Vagina (tissue), 2 donors: ENCODE measurements at places on chromosomes 1 and 21. TPM values are rescaled to one million over a fixed set of nuclear protein-coding genes. Genes with fewer than 3 reads are reported as not detected.
A peak's percentile ranks its signal among the peaks of the same experiment; 100 is the strongest.

DNA sequence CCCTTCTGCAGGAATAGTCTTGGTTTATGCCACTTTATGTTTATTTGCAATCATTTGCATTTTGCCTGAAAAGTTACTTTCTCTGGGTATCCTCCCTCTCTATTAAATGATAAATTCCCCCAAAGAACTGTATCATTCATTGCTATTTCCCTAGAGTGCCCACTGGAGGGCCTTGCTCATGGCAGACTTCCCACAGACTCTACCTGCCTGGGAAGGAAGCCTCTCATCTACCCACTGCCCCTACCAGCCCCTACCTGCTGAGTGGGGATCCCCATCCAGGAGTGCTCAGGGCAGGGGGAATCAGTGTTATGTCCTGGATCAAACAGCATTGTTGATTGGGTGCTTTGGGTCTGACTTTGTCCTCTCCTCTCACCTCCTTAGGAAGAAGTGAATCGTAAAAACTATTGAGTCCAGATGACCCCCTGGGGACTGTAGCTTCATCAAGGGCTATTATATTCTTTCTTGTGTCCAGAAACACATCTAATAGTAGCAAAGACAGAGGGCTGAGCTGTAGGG, 6.8 kb upstream of the LRRN2 start:
- H3K27me3 ChIP-seq = no peaks in the 10 kb centered on the region
- no peaks in the 10 kb centered on the region for H3K4me1 ChIP-seq
- H3K36me3 ChIP-seq = no peaks in the 10 kb centered on the region
- H3K27ac ChIP-seq = no peak overlapping the region

Gene CAPN8
- total RNA-seq = 0.49 TPM

Gene PADI2
- 0.98 TPM for total RNA-seq

GRCh38 chr1:119647734-119648619, at the start of gene ZNF697:
ZNF697 (minus strand) TSS chr1:119648266; CDS start chr1:119626100, 22,166 bp downstream.
- H3K4me3 ChIP-seq = peak within 1 kb of the TSS; percentile 69
- DNase-seq = no peak
- H3K4me1 ChIP-seq = peaks cover 23% of the 10 kb centered on the region
- no peaks in the 10 kb centered on the region for H3K27me3 ChIP-seq
- no peaks in the 10 kb centered on the region for H3K36me3 ChIP-seq
- H3K27ac ChIP-seq = peak within 1 kb of the TSS; percentile 84

Gene PROK1
- 7.4 TPM for total RNA-seq

DNA sequence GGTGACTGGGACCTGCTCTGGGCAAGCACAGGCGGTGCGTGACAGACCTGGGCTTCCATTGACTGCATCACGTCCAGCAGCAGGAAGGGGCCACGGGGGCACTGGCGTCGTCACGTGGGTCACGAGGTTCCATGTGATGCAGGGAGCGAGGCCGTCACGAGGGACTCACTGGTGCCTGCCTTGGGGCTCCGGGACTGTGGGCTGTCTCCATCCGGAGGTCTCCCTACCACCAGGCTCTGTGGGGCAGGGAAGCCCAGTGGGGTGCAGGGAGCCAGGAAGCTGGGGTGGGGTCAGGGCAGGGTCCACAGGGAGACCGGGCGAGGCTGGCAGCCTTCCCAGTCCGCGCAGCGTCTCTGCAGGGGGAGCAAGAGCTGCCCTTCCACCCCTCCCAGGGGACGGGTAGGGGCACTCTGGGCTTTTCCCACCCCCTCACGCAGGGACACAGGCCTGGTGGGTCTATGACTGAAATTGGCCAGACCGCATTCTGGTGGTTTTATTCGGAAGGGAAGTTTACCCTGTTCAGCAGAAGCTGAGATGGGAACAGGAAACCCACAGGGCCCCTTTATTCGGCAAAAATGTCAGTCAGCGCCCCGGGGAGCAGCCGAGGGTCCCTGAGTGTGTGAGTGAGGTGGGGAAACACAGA, 416 bp upstream of the TNFRSF14 start:
- H3K36me3 ChIP-seq = no peaks in the 10 kb centered on the region
- H3K4me1 ChIP-seq = peaks cover 56% of the 10 kb centered on the region
- H3K4me3 ChIP-seq = peak overlapping the region; percentile 64
- H3K27me3 ChIP-seq = no peaks in the 10 kb centered on the region
- H3K27ac ChIP-seq = peak overlapping the region; percentile 96

Gene COL18A1
- total RNA-seq = 86.7 TPM

GRCh38 chr1:205354259-205355074, 2.3 kb downstream of the KLHDC8A start:
- no peak overlapping the region for H3K4me3 ChIP-seq
- H3K27me3 ChIP-seq = no peaks in the 10 kb centered on the region
- H3K27ac ChIP-seq = no peak overlapping the region
- no peaks in the 10 kb centered on the region for H3K36me3 ChIP-seq
- H3K4me1 ChIP-seq = peaks cover 9% of the 10 kb centered on the region

- H3K27ac ChIP-seq = no peak overlapping the region
- peaks cover 9% of the 10 kb centered on the region for H3K4me1 ChIP-seq
- H3K36me3 ChIP-seq = no peaks in the 10 kb centered on the region
- no peaks in the 10 kb centered on the region for H3K27me3 ChIP-seq
- DNase-seq = no peak
Measured at GRCh38 chr1:20125100-20125499, 5.8 kb upstream of the PLA2G2D start.

GRCh38 chr1:2073382-2074230, 23.4 kb downstream of the PRKCZ start:
- peak overlapping the region; percentile 40 for H3K4me3 ChIP-seq
- H3K36me3 ChIP-seq = peaks cover 4% of the 10 kb centered on the region
- peaks cover 10% of the 10 kb centered on the region for H3K4me1 ChIP-seq
- no peaks in the 10 kb centered on the region for H3K27me3 ChIP-seq

- H3K27ac ChIP-seq = no peak overlapping the region
- H3K36me3 ChIP-seq = no peaks in the 10 kb centered on the region
- no peak overlapping the region for H3K4me3 ChIP-seq
- H3K4me1 ChIP-seq = no peaks in the 10 kb centered on the region
- no peak for DNase-seq
- H3K27me3 ChIP-seq = no peaks in the 10 kb centered on the region
Measured at GRCh38 chr1:7519861-7520395, 251.2 kb upstream of the VAMP3 start.

Gene GLIS1
- total RNA-seq = 1.2 TPM

GRCh38 chr21:41707960-41708330, 58.9 kb downstream of the RIPK4 start:
- no peak overlapping the region for H3K4me3 ChIP-seq
- H3K36me3 ChIP-seq = no peaks in the 10 kb centered on the region
- H3K27ac ChIP-seq = no peak overlapping the region
- no peak for DNase-seq
- peaks cover 19% of the 10 kb centered on the region for H3K4me1 ChIP-seq
- no peaks in the 10 kb centered on the region for H3K27me3 ChIP-seq

DNA sequence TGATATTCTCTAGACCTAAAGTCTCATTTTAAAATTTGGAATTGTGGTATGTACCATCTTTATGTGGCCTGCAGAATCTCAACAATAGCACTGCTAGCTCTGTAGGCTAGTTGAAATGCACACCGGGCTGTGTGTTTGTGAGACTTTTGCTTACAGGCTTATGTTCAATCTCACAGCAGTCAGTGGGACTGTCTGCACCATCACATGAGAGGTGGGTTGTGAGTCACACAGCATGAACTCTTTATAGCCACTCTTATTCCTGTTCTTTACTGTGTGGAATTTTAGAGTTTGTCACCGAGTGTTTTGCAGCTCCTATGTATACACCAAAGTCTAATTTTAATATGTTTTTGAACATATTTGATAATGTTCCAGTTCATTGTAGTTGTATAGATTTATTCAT, 74.6 kb downstream of the RASAL2 start:
- H3K27ac ChIP-seq = no peak overlapping the region
- no peaks in the 10 kb centered on the region for H3K4me1 ChIP-seq
- no peak overlapping the region for H3K4me3 ChIP-seq
- no peaks in the 10 kb centered on the region for H3K27me3 ChIP-seq
- no peaks in the 10 kb centered on the region for H3K36me3 ChIP-seq
- DNase-seq = no peak

DNA sequence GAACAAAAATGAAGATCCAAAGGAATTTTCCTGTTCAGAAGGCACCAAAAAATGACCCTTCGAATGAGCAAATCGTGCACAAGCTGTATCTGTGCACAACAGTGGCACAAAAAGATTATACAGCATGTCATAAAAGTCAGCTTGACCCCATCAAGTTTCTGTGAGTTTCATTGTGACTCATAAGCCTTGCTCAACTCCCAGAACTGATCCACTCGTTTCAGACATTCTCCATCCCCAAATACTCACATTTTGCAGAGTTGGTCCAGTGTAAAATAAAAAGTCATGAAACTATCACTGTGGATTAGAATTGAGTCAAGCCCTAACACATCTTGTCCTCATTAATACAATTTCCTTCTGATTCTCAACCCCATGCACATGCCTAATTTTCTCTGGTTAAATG, 174.7 kb upstream of the PKN2 start:
- no peaks in the 10 kb centered on the region for H3K36me3 ChIP-seq
- H3K4me3 ChIP-seq = no peak overlapping the region
- H3K4me1 ChIP-seq = no peaks in the 10 kb centered on the region

DNA sequence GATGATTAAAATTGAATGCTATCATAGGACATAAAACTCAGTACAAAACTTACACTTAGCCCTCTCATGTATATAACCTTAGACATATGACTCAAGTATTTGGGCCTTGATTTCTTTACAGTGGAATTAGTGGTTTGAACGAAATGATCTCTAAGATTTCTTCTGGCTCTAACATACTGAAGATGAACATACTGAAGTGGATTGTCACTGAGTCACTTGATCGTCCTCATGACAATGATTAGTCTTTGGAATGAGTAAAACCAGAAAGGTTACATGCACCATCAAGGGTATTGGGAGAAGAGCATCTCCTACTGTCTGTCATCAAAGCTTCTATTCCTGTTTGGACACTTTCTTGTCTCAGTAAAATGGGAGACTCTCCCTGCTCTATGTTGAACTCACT, 17.4 kb downstream of the FMN2 start:
- no peaks in the 10 kb centered on the region for H3K36me3 ChIP-seq
- H3K27ac ChIP-seq = no peak overlapping the region

DNA sequence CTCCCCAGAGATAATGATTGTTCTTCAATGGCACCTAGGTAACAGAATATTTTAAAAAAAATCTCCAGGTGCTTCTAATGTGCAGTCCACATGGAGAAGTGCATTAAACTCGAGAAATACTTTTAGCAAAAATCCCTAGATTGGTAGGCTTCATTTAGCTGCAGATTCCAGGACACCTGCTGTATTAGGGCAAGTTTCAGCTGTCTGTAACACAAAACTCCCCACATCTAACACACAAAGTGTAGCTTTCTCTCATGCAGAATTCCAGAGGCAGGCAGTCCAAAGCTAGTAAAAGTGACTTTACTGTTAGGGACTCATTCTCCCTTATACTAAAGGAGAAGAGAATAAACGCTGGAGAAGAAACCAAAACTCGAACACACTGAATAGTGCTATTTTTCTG, 1414.3 kb upstream of the B3GALT2 start:
- no peaks in the 10 kb centered on the region for H3K36me3 ChIP-seq
- H3K27ac ChIP-seq = no peak overlapping the region
- H3K27me3 ChIP-seq = no peaks in the 10 kb centered on the region
- DNase-seq = no peak
- no peak overlapping the region for H3K4me3 ChIP-seq

Gene LCE3D
- total RNA-seq = 57.5 TPM

DNA sequence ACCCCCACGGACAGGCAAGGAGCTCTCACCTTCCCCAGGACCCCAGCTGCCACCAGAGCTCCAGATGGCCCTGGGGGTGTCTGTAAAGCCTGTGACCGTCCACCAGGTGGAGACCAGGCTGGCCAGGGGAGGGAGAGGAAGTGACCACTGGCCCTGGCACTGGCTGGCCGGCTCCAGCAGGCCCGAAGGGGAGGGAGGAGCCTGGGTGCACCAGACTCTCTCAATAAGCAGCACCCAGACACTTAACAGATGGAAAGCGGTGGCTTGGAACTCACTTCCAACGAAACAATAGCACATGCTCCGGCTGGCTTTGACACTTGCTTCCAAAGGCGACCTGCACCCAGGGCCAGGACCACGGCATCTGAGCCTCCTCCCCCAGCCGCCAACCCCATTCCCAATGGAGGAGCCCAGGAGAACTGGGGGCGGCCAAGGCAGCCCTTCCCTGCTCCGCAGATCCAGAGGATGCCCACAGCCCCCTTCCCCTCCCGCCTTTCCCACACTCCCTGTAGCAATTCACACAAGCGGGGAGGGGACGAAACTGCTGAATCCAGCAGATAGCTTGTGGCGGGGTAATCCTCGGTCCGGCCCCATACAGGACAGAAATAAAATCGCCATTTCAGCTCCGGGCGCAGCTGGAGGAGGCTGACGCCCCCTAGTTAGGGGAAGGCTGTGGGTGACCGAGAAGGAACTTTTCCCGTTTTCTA, 742 bp upstream of the PDE9A start:
- no peaks in the 10 kb centered on the region for H3K36me3 ChIP-seq
- peaks cover 30% of the 10 kb centered on the region for H3K4me1 ChIP-seq
- no peak for DNase-seq
- H3K27me3 ChIP-seq = no peaks in the 10 kb centered on the region

Gene INAVA
- total RNA-seq = 42.2 TPM

DNA sequence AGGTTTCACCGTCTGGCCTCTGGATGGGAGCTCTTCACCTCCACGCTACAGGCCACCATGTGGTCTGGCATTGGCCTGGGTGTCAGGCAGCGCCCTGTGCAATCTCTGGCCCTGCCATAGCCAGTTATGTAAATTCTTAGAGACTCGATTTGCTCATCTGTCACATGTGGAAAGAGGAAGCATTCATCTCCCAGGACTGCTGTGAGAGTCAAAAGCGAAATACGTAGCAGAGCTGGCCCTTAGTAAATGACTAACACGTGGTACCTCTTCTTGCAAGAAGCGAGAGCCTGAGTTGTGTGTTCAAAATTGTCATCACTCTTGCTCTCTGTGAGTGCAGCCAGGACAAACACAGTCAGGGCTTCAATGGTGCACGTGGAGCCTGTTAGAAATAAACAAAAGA, 159.0 kb upstream of the BACE2 start:
- no peaks in the 10 kb centered on the region for H3K36me3 ChIP-seq
- H3K27ac ChIP-seq = no peak overlapping the region
- no peak for DNase-seq
- H3K4me3 ChIP-seq = no peak overlapping the region
- H3K27me3 ChIP-seq = no peaks in the 10 kb centered on the region

Gene RWDD3
- total RNA-seq = 17.9 TPM

- DNase-seq = no peak
- no peak overlapping the region for H3K27ac ChIP-seq
- H3K4me3 ChIP-seq = no peak overlapping the region
- peaks cover 35% of the 10 kb centered on the region for H3K4me1 ChIP-seq
- no peaks in the 10 kb centered on the region for H3K36me3 ChIP-seq
Measured at GRCh38 chr1:9836632-9836960, 12.8 kb upstream of the CLSTN1 start.

DNA sequence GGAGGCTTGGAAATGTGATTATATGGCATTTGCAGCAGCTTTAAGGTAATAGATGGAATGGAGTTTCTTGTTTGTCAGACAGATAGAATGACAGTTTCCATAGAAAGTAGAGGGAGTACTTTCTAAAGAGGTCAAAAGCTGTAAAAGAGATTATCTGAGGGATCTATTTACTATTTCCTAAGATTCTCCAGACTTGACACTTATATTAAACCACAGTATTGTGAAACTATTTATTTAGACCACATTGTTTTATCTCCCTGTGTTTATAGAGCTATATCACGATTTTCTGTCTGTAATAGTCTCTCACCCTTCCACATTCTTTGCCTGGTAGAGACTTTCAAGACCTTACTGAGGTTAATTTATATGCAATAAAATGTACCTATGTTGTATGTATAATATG, 66.7 kb downstream of the MAN1A2 start:
- H3K4me1 ChIP-seq = no peaks in the 10 kb centered on the region
- no peak for DNase-seq
- H3K27me3 ChIP-seq = no peaks in the 10 kb centered on the region
- no peak overlapping the region for H3K4me3 ChIP-seq
- no peaks in the 10 kb centered on the region for H3K36me3 ChIP-seq
- no peak overlapping the region for H3K27ac ChIP-seq
